ENCODE measurements at places on chromosomes 13 and 19.
A peak's percentile ranks its signal among the peaks of the same experiment; 100 is the strongest.

- no peak for DNase-seq
Observed at GRCh38 chr19:34479396-34479795, 2.2 kb upstream of the WTIP start.

DNA sequence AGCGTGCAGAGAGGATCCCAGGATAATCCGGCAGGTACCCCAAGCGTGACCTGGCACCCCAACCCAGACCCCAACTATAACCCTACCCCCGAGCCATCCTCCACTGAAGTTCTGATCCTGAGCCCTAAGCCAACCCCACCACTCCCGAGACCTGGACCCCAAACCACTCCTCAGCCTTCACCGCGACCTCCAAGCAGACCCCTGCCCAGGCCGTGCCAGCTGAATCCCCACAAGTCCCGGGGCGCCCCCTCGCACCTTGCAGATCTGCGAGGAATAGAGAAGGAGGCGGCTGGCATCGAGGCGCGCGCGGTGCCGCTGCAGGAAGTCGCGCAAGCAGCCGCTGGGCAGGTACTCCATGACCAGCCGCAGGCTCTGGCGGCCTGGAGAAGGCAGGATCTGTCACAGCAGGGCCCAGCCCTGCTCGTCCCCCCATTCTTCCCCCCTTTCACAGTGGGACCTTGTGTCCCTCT lies 10.1 kb upstream of the INSL3 start:
- DNase-seq: no peak

- DNase-seq: peak; percentile 89
Observed at GRCh38 chr19:58059003-58059670, at the start of gene ZNF135. ZNF135 (plus strand) TSS chr19:58059282; CDS start chr19:58060003, 721 bp downstream.

DNA sequence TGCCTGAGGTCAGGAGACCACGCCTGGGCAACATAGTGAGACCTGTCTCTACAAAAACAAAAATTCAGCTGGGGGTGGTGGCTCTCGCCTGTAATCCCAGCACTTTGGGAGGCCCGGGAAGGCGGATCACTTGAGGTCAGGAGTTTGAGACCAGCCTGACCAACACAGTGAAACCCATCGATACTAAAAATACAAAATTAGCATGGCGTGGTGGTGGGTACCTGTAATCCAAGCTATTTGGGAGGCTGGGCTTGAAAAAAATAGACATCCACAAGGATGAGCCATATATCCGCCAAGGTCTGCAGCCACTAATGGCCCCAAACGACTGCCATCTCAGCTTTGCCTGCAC lies 3.1 kb downstream of the RPS16 start:
- no peak for DNase-seq

DNA sequence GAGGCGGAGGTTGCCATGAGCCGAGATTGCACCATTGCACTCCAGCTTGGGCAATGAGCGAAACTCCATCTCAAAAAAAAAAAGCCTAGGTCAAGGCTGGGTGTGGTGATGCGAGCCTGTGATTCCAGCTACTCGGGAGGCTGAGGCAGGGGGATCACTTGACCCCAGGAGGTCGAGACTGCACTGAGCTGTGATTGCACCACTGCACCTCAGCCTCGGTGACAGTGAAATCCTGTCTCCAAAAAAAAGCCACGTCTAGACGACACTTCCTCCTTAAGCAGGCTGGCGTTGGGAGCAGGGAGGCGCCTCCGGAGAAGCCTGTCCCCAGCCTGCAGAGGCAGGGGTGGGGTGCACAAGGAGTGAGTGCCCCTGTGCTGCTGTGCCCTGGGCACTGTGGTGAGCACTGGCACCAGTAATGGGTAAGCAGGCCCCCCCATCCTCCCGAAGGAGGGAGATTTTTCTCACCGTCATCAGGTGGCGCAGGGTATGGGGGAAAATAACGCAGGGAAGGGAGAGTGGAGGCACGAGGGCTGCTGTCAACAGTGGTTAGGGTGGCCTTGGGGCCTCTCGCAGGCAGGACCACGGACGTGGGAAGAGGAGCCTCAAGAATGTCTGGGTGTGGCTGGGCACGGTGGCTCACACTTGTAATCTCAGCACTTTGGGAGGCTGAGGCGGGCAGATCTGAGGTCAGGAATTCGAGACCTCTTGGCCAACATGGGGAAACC lies 706 bp downstream of the P2RY11 start:
- no peak for DNase-seq
